Foreskin keratinocyte (primary cell): ENCODE measurements at places on chromosomes 3 and 15. TPM values are rescaled to one million over a fixed set of nuclear protein-coding genes. Genes with fewer than 3 reads are reported as not detected.

GRCh38 chr3:124363476-124363875, 366.8 kb upstream of the UMPS start:
- peak; percentile 36 for DNase-seq

DNA sequence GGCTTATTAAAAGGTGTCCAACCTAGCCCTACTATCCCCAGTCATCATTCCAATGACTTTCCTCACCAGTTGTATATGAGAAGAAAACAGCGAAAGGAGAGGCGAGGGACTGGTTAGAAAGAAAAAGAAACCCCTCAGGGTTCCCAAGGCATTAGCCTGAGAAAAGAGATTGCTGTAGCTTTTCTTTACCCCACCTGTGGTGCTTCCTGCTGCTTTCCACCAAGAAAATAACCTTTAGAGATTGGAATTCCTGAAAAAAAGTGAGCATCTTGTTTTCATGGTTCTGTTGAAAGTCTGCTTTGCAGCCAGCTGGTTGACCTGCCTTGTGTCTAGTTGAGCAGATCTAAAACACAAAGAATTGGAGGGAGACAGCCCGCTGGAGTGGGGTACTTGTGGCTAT, 196.4 kb downstream of the CADPS start:
- no peak for DNase-seq

DNA sequence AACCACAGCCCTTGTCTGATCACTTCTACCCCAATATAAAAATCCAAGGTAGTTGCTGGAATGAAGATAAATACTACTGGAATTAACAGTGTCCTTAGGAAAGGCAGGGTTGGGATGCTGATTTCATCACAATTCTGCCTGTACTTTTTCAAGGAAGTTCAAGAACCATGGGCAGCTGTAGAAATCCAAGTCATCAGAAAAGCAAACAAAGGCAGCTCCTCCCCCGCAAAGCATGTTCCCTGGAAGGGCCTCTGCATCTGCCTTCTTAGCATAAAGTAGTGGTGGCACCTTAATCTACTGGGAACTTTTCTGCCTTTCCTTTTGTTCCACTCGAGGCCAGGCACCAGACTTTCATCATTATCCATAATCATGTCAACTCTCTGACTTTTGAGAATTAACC, 54.4 kb downstream of the ERC2 start:
- no peak for DNase-seq

AP3B2 gene
- total RNA-seq = 0.31 and 0.63 TPM in 2 replicates

DNAH12 gene
- total RNA-seq = under 0.01 TPM in 1 of 2 replicates, not detected in the other
